ENCODE measurements at places on chromosomes 3 and 15.
A peak's percentile ranks its signal among the peaks of the same experiment; 100 is the strongest.

GRCh38 chr15:25981114-25981513 is 118.0 kb upstream of the ATP10A start:
- DNase-seq: no peak

DNA sequence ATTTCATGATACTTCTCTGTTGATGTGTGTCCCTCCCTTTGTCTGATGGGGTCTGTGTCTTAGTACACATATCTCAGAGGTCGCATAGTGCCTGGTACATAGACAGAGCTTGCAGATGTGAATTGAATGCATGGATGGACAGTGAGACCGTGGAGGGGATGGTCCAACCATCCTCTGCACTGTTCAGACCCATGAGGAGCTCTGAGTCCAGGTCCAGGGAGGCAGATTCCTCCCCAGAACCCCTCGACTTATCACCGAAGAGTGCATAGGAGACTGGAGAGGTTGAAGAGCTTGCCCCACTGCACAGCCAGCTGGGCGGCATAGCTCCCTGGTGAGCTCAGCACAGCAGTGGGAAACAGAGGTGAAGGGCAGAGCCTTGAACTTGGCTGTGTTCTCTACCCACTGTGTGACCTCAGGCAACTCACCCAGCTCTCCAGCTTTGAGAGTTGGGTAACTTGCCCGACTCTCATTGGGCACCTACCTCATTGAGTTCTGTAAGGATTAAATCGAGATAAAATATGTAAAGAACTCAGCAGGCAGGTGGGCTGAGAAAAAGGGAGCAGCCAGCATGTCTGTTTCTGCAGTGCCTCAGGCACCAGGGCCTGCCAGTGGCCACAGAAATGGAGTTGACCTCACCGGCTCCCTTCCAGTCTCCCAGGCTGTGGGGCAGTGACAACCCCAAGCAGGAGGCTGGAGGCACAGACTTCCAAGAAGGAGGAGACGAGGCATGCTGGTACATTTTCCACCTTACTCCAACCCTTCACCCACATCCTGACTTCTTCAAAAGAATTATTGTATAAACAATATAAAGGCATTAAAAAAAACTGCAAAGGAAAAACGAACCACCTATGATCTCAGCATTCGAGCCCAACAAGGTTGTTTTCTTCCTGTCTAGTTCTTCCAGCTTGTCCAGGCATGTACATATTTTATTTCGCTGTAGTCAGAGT is 54.1 kb upstream of the TFRC start:
- no peak for DNase-seq

- peak; percentile 84 for DNase-seq
Measured at GRCh38 chr15:38438031-38438986, 15.6 kb upstream of the FAM98B start.

DNA sequence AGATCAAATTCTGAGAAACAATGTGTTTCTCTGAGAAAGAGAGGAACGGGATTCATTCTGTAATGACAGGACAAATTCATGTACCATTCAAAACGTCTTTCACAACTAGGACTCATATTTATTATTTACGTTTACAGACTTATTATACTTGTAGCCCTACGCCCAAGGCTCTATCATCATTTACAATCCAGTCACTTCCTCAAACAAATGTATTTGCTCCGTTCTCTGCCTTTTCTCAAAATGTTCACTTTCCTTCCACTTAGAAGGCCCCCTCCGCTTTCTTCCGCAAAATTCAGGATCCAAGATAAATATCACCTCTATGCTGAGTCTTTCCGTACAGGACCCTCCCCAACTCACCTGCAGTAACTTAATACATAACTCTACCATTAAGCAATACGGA is 745 bp downstream of the RSL24D1 start:
- peak; percentile 56 for DNase-seq

DNA sequence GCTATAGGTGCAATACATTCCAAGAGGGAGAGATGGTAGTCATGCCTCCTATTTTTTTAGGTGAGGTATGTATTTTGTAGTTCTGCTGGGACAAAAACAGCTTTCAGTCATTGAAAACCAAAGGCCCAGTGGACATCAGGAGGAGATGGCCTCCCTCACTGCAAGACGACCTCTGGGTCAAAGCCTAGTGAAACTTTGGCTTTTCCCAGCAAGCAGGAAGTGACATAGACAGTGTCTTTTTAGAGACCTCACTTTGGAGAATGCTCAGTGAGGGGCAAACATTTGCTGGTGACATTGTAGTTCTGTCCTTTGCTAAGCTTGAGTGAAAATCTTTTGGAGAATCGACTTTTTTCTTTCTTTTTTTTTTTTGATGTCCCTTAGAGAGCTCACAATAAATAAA is 27.3 kb downstream of the LIPC start:
- peak; percentile 74 for DNase-seq

DNA sequence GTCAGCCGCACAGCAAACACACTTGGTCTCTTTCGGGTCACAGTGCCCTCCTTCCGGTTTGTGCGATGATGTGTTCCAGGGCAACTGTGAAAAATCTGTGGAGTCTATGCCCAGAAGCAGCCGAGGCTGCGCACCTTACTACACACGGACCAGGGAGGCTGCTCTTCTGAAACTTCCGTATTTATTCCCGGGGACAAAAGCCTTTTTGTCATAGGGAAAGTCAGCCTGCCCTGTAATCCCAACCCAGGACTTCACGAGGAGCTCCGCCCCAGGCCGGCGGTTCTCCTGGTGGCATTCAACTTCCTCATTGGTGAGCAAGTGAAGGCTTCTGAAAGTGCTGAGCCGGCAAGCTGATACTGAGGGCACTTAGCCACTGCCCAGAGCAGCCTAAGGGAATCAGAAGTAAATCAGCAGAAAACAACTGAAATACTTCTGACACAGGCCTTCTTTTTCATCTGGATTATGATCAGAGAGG is 126.5 kb downstream of the FMN1 start:
- peak; percentile 91 for DNase-seq

- DNase-seq: no peak
Measured at GRCh38 chr15:84919106-84919667, 34.7 kb downstream of the SLC28A1 start.

- DNase-seq: peak; percentile 48
Measured at GRCh38 chr15:74036271-74037170, 42.0 kb downstream of the PML start.

- DNase-seq: no peak
Measured at GRCh38 chr15:51774916-51775315, 23.5 kb downstream of the TMOD2 start.

DNA sequence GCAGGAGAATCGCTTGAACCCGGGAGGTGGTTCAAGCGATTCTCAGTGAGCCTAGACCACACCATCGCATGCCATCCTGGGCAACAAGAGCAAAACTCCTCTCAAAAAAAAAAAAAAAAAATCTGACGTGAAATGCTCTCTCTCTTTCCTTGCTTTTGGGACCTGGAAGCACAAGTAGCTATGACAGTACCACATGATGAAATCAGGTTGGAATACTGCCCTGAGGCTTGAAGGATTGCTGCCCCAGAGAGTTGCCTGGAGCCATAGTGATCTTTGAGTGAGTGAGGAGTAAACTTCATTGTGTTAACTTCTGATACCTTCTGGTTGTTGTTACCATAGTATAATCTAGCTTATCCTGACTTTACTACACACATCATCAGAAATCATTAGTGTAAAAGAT is 23.3 kb downstream of the AKAP13 start:
- no peak for DNase-seq

DNA sequence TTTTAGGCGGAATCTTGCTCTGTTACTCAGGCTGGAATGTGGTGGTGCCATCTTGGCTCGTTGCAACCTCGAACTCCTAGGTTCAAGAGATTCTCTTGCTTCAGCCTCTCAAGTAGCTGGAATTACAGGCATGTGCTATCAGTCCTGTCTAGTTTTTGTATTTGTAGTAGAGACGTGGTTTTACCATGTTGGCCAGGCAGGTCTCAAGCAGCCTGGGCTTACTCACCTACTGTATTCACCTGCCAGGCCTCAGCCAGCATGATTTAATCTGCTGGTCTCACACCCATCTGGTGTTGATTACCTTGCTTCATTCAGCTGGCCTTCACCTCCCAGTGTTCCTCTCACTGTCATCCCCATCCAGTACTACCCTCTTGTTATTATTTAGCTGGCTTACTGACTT is 102.0 kb downstream of the IL12A start:
- no peak for DNase-seq

GRCh38 chr3:197539651-197540051 is 16.1 kb downstream of the BDH1 start:
- no peak for DNase-seq

GRCh38 chr3:135382188-135382587 is 583.3 kb upstream of the PPP2R3A start:
- DNase-seq: no peak

DNA sequence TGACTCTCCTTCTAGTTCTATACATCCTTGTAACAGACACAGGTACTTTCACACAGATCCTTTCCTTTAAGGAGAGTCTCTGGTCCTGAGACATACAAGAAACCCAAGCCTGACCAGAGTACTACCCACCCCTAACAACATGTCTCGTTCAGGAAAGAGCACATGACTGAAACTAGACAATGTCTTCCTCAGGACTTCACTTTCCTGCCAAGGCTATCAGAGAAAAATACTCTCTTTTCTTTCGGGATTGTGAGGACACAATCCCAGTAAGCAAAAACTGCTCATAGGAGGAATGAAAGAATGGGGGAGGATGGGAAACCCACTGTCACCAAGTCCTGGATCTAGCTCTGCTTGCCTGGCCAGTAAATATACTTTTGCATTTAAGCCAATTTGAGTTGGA is 11.5 kb upstream of the ANKRD28 start:
- DNase-seq: no peak

DNA sequence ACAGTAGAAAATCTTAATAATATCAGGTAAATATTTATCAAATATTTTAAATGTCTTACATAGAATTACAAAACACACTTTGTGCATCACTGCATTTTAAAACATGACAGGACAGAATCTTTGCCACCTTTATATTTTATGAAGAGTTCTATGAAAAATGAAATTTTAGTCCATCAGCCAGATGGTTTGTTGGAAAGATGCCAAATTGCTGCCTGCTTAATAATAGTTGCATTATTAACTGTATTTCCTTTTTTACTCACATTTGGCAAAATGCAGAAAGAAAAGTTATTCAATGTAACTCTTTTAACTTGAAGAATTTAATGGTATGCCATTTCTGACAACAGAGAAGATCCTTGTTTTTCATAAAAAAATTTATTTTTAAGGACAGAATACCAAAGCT is 1271.6 kb downstream of the NSUN3 start:
- no peak for DNase-seq

DNA sequence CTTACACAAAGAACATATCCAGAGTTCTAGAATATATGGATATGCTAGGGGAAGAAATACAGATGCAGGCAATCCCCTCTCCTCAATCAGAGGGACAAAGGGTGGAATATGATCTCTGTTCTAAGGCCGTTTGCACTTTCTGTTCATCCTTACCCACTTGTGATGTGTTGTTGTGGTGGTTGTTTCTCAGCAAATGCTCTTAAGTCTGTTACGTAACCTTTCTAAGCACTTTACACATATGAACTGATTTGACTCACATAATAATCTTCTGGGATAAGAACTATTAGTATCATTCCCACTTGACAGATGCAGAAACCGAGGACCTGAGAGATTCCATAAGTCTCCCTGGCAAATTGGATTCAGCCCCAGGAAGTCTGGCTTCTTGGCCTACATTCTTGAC is 40.5 kb downstream of the NGRN start:
- DNase-seq: no peak

GRCh38 chr15:75223688-75224087 is 22.0 kb downstream of the C15orf39 start:
- DNase-seq: no peak

GRCh38 chr15:89346516-89347231 is 12.1 kb upstream of the POLG start:
- peak; percentile 51 for DNase-seq

- DNase-seq: no peak
Measured at GRCh38 chr3:37194533-37194932, 20.2 kb upstream of the LRRFIP2 start.

DNA sequence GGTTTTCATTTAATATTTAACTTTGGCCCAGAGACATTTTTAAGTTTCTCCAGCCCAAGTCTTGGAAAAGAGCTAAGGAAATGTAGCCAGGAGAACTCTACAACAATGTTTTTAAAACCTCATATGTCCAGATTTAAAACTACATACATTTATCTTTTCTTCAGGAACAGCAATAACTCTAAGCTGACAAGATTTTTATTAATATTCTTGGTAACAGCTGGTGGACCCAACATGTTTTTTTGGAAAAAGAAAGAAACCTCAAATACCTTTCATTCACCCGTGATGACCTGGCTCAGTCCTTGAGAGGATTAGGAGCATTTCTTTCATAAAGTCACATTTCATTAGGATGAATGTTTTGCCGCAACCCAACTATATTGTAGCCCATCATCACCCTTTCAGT is 50.4 kb upstream of the CMSS1 start:
- no peak for DNase-seq

DNA sequence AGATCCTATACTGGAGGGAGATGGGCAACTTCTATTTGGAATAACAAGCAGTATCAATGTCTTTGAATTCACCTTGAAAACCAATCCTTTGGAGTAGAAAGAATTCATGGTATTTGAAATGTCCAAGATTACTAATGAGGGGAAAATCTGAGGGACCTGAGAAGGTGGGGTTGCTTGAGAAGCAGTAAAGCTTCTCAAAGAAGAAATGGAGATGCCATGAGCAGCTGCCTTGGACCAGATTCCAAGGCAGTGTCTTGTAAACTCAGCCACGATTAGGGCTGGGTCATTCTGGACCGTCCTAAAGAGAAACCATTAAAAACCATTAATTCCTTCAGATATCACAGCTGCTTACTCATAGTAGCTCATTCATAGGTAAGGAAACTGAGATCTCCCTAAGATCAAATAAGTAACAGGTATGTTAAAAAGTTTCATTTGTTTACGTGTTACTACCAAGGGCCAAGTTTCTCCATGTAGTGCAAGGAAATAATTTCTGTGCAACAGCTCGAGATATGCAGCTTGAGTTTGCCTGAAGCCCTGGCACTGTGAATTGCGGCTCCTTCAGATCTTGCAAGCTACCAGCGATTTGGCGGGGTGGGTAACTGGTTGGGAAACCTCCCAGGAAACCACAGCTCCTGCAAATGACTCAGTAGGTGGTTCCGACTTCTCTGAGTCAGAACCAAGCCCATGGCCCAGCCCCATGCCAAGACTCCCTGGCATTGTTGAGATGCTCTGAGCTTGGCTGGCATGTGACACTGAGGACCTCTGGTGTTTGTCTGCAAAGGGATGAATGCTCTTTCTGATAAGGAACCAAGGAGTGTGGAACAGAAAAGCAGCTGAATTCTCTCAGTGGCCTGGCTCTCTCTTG is 296.8 kb downstream of the RORA start:
- peak; percentile 30 for DNase-seq

DNA sequence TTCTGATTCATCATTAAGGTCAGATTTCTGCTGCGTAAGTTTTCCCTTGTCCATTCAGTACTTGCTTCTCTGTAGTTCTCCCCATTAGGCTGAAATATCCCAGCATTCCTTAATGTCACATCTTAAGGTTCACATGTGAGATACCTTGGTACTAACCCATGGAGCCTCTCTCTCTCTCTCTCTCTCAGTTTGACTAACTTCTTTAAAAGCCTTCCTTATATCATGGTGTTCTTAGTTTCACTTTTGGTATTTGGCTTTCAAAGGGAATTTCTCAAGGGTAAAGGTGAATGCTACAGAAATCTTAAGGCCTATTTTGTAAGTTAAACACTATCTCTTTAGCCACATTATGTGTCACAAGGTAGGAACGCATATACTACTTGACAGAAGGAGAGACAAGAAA is 427.3 kb upstream of the ZNF717 start:
- DNase-seq: no peak
